B cell (primary cell): ENCODE measurements at places on chromosomes 16 and 17. TPM values are rescaled to one million over a fixed set of nuclear protein-coding genes. Genes with fewer than 3 reads are reported as not detected.

BLMH gene
- total RNA-seq = 25.9 and 27.9 TPM in 2 replicates

- no peak overlapping the region for H3K27ac ChIP-seq
- no peaks in the 10 kb centered on the region for H3K36me3 ChIP-seq
- no peak overlapping the region for H3K4me3 ChIP-seq
- no peaks in the 10 kb centered on the region for H3K4me1 ChIP-seq
Measured at GRCh38 chr16:9407206-9407758, 315.8 kb downstream of the HAPSTR1 start.

- no peaks in the 10 kb centered on the region for H3K27me3 ChIP-seq
- no peak overlapping the region for H3K27ac ChIP-seq
- no peak for DNase-seq
- H3K36me3 ChIP-seq = no peaks in the 10 kb centered on the region
- peaks cover 4% of the 10 kb centered on the region for H3K4me1 ChIP-seq
- no peak overlapping the region for H3K4me3 ChIP-seq
Measured at GRCh38 chr17:59296190-59296589, 35.3 kb upstream of the YPEL2 start.

DNA sequence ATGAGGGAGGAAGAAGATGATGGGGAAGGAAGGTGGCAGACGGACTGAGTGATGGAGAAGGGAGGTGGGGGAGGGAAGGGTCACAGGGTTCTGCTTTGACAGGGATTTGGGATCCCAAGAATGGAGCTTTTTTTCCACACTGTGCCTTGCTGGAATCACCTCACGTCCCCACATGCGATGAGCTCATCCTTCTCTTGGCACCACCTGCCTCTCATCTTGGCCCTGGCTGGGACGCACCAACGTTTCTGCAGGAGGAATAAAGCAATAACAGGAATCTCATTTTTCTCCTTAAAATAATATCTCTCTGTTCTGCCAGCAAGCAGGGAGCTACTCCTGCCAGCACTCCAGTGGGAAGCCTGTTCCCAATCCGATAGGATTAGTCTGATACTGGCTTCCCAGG is 47.8 kb downstream of the MEOX1 start:
- peaks cover 6% of the 10 kb centered on the region for H3K27me3 ChIP-seq
- H3K36me3 ChIP-seq = no peaks in the 10 kb centered on the region
- no peaks in the 10 kb centered on the region for H3K4me1 ChIP-seq
- H3K4me3 ChIP-seq = no peak overlapping the region
- DNase-seq = no peak

GRCh38 chr17:9948928-9949327 is 43.9 kb upstream of the RCVRN start:
- H3K27ac ChIP-seq = no peak overlapping the region
- H3K4me3 ChIP-seq = no peak overlapping the region
- H3K27me3 ChIP-seq = no peaks in the 10 kb centered on the region
- DNase-seq = no peak
- H3K36me3 ChIP-seq = no peaks in the 10 kb centered on the region
- no peaks in the 10 kb centered on the region for H3K4me1 ChIP-seq
